ENCODE measurements at places on chromosomes 2 and 18.

- DNase-seq = no peak
These were observed 279.8 kb downstream of the TNS1 start for GRCh38 chr2:217722883-217723472.

DNA sequence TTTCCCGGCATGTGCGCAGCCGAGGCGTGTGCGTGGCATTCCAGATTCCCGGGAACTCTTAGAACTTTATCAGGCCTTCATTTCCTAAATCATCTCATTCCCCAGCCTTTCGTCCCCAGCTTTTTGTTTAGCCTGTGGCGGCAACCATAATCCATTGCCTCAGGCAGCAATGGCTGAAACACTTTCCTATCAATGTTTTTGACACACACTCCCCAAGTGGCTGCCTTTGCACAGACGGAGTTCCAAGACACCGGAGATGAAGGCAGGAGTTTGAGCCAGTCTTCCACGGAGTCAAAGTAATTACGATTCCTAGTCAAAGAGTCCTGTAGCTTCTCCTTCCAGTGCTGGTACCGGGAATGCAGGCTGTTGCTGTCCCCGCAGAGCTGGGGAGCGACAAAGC is 64.8 kb downstream of the KCNG2 start:
- DNase-seq = no peak

GRCh38 chr2:25331686-25332365 is 9.9 kb downstream of the DNMT3A start:
- DNase-seq = no peak

DNA sequence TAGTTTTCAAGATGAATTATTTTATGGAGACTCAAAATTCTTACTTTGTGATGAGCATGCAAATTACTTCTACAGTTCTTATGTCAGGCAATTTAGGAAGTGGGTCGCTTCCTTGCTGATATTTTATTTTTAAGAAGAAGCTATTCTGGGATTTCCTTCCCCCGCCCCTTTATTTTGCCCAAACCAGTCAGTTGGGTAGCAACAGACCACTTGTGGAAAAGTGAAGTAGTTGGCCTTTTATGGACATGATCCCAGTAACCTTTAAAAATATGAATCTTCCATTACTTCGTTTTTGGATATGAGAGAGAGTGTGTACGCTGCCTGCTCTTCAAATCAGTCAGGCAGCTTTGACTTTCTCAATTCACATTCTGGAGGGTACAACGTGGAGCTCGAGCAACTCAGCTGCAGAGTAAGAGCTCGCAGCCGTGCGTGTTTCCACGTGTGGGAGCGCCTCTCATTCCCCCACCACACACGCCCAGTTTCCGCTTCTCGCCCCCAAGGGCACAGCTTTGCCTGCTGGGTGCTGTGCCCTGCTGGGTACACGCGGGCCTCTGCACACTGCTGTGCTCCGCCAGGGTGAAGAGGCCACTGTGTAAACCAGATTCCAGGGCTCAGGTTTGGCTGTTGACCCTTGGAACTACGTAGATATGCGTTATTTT is 92.6 kb downstream of the ITGB1BP1 start:
- DNase-seq = no peak

DNA sequence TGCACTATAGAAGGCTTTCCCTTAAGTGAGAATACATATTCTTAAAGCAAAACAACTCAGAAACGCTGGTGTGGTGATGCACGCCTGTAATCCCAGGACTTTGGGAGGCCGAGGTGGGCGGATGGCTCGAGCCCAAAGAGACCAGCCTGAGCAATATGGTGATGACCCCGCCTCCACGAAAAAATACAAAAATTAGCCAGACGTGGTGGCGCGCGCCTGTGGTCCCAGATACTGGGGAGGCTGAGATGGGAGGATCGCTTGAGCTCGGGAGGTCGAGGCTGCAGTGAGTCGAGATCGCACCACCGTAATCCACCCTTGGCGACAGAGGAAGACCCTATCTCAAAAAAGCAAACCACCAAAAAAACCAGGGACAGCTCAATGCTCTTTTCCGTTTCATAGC is 750 bp upstream of the CCDC150 start:
- no peak for DNase-seq

- no peak for DNase-seq
These were observed 465.2 kb downstream of the ERBB4 start for GRCh38 chr2:212073360-212073759.

All from frontal cortex (tissue), 4 donors.